Omental fat pad (tissue), 4 donors: ENCODE measurements at places on chromosomes 4 and X. TPM values are rescaled to one million over a fixed set of nuclear protein-coding genes. Genes with fewer than 3 reads are reported as not detected.

C4orf33 gene
- 6.0 TPM for total RNA-seq

ATRX gene
- total RNA-seq, result 77.9 TPM

GYPB gene
- not detected for total RNA-seq

ADH1A gene
- total RNA-seq, result not detected

MTNR1A gene
- total RNA-seq, result not detected

ARHGAP36 gene
- not detected for total RNA-seq

LRCH2 gene
- 10.6 TPM for total RNA-seq

TMSB15A gene
- total RNA-seq, result not detected

REELD1 gene
- 0.46 TPM for total RNA-seq

POU4F2 gene
- total RNA-seq, result not detected

NCAPG gene
- total RNA-seq, result 0.46 TPM

TEX13D gene
- total RNA-seq, result not detected

DRP2 gene
- 0.16 TPM for total RNA-seq

P2RY10 gene
- total RNA-seq, result not detected

OTUD5 gene
- total RNA-seq, result 34.1 TPM

GNRHR gene
- not detected for total RNA-seq

MSX1 gene
- total RNA-seq, result 9.7 TPM

MTTP gene
- total RNA-seq, result not detected

PPP2R2C gene
- total RNA-seq, result 0.63 TPM

XAGE1A gene
- total RNA-seq, result not detected
